Mammary epithelial cell (primary cell): ENCODE measurements at places on chromosomes 16 and 17. TPM values are rescaled to one million over a fixed set of nuclear protein-coding genes. Genes with fewer than 3 reads are reported as not detected.
A peak's percentile ranks its signal among the peaks of the same experiment; 100 is the strongest.

- DNase-seq = no peak
These were observed 14.0 kb downstream of the NAGPA start for GRCh38 chr16:5019775-5020174.

DNA sequence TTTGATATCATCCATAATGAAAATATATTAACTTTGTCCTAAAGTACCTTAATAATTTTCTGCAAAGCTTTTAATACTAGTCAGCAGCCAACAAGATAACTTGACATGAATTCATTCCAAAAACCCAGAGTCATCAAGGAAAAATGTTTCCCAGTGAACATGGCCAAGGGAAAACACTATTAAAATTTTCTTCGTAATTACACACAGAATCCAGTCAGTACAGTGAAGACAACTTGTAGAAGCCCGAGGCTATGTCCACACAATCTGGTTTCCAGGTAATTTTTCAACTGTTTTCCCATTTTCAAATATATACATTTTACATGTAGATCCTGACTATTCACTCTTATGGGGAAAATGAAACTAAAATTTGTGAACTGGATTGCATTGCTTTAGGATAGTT is 600.9 kb downstream of the CDH8 start:
- no peak for DNase-seq

DNA sequence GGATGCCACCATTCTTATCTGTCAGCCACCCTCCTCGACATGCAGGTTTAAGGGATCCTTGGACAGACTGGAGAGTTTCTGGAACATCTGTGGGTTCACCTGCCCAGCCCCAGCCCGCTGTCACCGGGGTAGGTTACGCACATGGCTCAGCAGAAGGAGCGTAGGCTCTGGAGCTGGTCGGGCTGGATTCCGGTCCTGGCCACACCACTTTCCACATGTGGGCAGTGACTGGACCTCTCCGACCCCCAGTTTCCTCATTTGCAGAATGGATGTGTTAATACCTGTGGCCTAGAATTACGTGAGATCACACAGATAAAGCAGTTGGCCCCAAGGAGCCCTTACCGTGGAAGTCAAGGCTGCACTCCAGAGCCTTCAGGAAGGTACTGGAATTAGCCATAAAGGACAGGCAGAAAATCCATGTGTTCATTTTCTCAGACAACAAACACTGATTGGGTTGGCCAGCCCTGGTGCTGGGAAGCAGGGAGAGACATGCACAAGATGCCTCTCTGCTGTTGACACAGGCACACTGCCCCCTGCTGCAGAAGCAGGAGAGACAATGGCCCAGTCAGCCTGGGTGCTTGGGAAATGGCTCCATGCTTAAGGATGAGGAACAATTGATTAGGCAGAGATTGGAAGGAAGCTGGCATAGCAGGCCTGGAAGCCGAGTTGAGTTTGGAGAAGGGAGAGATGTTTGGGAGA is 58.8 kb downstream of the SF3B3 start:
- DNase-seq = no peak

DNA sequence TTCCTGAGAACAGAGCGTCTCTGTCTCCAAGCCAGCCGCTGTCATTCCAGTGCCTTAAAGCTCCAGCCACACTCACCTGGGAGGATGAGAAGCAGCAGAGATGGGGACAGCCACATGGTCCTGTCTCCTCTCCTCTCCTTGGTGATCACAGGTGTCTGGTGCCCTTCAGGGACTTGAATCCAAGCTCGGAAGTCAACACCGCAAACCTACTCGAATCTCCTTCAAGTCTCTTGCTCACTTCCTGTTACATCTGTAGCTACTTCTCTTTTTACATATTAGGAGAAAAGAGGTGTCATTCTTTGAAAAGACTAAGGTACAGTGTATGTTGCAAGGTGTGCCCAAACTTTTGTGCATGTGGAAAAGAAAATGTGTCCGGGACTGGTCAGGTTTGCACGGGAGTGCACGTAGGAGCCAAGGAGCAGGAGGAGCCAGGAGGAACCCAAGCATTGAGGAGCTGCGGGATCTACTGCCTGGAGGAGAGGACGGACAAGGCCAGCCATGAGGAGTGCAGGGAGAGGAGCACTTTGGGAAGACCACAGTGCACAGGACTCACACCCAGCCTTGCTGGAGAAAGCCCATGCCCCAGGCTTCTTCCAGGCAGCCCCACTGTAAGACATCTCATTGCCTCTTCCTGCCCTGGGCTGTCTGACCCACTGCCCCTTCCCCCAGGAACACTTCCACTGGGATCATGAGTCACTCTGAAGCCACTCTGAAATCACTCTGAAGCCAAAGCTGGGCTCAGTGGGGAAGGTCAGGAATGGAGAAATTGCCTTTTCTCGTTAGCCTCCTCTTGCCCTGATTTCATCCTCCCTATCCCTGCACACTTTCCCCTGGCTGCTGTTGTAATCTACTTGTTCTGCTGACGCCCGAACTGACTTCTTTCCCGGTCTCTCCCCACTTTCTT is at the start of gene CD300LD:
Gene CD300LD (minus strand): TSS at position 197 of the 904 bp plus-strand sequence. CDS start 81 bp downstream, at position 116.
- DNase-seq = no peak

Gene ELMO3
- 20.3 and 29.0 TPM in 2 replicates for total RNA-seq

Gene CACNG4
- total RNA-seq = not detected in 2 replicates

GRCh38 chr16:85114909-85115567 is 2.8 kb upstream of the CIBAR2 start:
- peak; percentile 61 for DNase-seq

GRCh38 chr17:61996916-61997605 is 68.0 kb downstream of the MED13 start:
- no peak for DNase-seq

DNA sequence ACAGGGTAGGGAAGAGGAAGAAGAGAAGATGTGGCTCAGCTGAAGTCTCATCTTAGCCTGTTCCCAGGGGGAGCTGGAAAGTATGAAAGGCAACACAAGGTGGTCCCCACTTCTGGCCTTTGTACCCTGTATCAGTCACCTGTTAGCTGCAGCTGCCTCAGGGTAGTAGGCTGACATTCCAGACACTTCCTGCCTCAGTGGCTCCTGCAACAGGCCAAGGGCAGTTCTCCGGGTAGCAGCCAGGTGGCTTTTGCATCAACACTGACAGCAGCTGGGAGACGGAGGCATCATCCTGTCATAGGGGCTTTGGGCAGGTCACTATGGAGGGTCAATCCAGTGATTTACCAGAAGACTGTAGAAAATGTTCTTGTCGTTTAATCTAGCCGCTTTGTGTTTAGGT is 124.0 kb downstream of the RGS9 start:
- DNase-seq = no peak

Gene OR2C1
- not detected for total RNA-seq

- DNase-seq = no peak
These were observed 16.5 kb upstream of the SNN start for GRCh38 chr16:11651796-11652195.

Gene ACSM2A
- not detected for total RNA-seq

Gene CCL14
- not detected in 2 replicates for total RNA-seq

Gene ST6GALNAC1
- not detected in 2 replicates for total RNA-seq

DNA sequence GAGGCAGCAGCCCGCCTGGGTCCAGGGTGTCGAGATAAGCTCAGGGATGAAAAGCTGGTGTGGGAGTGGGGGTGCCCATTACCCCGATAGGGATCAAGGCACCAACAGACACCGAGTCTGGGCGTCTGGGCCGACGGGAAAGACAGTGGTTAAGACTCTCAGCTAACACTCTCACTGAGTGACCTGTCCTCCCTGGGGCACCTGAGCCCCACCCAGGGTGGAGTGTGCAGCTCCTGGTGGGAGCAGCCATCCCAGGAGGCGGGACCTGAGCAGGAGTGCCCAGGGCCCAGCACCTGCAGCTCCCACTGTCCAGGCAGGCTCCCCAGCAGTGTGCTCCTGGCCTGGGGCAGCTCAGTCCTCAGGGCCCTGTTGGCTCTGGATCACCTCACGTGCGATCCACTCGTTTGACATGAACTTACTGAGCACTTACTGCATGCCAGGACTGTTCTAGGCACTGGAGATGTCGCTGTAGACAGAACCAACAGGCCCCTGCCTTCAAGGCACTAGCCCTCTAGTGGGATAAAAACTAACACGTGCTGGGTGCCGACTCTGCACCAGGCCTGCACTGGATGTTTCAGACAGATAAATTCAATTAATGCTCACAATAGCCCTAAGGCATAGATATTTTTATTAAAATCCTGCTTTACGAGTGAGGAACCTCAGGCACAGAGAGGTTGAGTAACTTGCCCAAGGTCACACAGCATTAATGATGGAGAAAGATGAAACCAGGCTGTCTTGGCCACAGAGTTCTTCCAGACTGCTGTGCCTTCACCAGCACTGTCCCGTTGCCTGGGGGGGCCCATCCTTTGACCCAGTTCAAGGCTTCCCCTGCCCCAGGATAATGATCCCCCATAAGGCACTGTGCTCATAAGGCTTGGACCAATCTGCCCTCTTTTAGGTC is 1.9 kb downstream of the EVPLL start:
- no peak for DNase-seq

Gene PKD1
- total RNA-seq = 119 TPM

Gene TSPOAP1
- total RNA-seq = 0.17 TPM

Gene TBC1D3G
- not detected in 2 replicates for total RNA-seq

Gene NACA2
- total RNA-seq = not detected in 2 replicates

DNA sequence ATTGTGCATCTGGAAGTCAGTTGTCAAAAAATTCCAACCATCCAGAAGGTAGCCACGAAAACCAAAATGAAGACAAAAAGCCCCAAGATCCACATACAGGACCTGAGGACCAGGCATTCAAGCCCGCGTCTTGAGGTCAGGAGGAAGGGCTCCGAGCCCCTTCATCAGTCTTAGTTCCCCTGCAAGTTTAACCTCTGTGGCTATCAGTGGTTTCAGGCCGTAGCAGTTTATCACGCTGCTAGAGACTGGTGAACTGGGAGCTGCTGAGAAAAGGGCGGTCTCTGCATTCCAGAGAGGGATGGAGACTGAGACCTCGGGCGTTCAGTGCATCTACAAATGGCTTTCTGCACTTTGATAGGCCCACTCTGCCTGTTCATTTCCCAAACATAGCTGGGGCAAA is 70.6 kb downstream of the IRF8 start:
- no peak for DNase-seq

Gene RAB26
- 0.33 TPM for total RNA-seq

- DNase-seq = peak; percentile 12
These were observed 54.4 kb upstream of the RCVRN start for GRCh38 chr17:9959377-9959981.

- DNase-seq = peak; percentile 48
These were observed 21.9 kb downstream of the C1QTNF1 start for GRCh38 chr17:79045842-79046196.

Gene CHTF18
- 7.7 TPM for total RNA-seq

DNA sequence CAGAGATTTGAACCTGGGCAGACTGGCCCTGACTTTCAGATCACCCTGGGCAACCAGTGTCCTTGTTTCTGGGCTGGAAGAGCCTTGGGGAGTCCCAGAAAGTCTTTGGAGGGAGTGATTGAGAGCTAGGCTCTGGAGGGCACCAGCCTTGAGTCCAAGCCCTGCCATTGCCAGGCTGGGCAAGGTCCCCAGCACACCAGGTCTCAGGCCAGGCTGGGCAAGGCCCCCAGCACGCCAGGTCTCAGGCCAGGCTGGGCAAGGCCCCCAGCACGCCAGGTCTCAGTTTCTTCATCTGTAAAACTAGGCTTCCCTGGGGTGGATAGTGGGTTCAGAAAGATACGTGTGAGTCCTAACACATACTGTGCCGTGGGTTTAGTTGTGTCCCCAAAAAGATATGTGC is 135.0 kb downstream of the IRF8 start:
- DNase-seq = no peak

Gene SYNGR3
- total RNA-seq = 0.17 TPM

DNA sequence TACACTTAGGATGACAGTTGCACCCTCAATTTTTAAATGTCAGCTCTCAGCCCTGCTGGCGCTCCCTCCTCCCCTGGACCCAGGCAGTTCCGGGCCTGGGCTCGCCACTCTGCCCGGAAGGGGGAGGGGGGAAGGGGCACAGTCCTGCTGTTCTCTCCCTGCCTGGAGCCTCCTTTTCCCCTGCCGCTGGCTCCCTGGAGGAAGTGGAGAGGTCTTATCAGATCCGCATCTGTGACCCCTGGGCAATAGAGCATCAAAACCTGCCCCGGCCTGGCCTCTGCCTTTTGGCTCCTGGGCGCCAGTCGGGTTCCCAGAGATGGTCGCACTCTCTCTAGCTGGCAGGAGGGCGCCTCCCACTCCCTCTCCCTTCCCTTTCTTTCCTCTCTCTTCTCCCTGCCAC is 149.3 kb downstream of the IRF8 start:
- no peak for DNase-seq

Gene TUBB3
- 99.5 TPM for total RNA-seq

Gene MYADML2
- not detected in 2 replicates for total RNA-seq

DNA sequence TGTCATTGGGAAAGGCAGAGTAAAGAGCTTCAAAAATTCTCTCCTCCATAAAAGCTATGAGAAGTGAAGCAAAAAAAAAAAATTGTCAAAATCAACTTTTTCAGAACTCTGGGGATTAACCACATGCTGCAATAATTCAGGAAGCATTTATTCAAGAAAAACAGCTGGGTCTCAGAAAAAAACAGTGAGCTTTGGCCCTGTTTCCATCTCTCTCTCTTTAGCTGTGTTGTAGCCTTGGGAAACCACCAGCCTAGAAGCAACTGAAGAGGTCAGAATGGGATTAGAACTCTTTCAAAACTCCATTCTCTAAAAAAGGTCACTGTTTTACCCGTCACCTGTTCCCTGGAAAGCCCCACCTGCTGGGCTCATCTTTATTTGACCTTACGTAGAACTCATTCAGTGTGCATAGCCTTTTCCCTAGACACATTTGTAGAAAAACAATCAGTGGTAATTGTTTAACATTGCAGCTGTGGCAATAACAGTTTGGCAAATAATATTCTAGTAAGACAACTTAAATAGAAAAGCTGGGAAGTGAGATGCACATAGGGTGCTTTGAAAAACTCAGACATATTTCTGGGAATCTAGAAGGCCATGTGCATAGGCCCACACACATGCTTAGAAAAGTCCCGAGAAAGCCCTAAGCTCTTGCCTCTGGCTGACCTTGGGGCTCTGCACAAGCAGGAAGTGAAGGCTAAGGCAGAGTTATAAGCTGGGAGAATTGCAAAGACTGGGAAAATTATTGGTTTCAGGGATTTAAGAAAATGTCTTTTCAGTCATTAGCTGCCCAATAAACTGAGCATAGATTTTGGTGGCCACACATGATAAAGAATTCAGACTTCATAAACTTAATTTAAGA is 18.0 kb downstream of the SLC5A11 start:
- DNase-seq = no peak

DNA sequence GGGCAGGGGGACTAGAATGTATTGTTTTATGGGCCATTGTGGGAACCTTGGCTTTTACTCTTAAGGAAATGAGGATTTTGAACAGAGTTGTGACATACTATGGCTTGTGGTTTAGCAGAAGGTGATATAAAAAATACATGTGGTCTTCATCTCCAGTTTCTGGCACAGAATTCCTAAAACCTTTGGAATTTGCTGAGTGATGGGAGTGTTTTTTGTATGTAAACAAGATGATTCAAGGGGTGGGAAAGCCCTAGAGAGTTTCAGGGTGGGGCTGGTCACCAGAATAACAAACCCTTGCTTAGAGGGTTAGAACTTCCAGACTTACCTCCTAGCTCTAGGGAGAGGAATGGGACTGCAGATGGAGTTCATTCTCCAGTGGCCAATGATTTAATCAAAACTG is 316.1 kb downstream of the PHKB start:
- DNase-seq = peak; percentile 77

GRCh38 chr16:26995522-26995921 is 71.2 kb upstream of the C16orf82 start:
- DNase-seq = no peak

GRCh38 chr16:84928679-84929420 is 82.5 kb downstream of the ZDHHC7 start:
- DNase-seq = no peak

Gene KRTAP3-2
- total RNA-seq = not detected
